ENCODE measurements at places on chromosomes 16 and 17.

DNA sequence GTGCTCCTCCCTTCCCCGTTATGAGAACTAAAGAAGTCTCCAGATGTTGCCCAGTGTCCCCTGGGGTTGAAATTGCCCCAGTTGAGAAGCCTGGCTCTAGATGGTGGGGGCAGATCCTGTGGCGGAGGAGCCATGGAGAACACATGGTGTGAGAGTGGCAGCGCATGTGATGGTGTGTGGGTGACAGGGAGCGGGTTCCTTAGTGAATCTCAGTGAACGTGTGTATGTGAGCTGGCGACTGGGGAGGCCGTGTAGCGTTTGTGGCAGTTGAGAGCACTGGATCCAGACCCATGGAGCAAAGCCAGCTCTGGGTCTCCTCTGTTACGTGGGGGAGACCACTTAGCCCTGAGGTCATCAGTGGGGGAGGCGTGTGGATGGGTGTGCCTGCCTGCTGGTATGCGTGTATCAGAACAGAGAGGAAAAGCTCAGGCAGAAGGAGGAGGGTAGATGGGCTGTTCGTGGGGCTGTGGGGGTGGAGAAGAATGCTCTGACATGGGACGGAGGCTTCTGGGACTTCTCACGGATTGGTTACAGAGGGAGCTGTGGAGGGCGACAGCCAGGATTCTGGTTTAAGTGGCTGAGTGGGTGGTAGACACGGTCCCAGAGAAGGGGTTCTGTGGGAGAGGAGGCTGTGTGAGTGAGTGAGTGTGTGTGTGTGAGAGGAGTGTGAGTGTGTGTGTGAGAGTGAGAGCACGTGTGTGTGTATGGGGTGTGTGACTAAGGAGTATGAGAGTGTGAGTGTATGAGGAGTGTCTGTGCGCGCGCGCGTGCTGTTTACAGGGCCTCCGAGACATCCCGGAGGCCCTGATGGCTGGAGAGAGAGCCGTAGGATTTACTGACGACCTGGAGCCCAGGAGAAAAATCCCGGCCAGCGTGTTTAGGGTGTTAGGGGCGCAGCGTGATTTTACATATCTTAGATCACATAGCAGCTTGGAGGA, 193.8 kb downstream of the SNX29 start:
- no peak for DNase-seq

DNA sequence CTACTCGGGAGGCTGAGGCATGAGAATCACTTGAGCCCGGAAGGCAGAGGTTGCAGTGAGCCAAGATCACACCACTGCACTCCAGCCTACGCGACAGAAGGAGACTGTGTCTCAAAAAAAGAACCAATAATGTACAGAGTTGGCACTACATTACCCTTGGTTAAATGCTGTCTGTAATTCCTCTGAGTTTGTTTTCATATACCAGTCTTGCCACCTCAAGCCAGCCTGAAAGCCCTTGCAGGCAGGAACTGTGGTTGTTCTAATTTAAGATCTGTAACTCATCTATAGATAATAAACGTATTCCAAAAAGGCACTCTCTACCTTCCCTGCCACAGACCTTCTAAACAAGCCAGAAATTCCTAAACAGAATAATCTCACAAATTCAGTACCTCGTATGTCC, 4.3 kb upstream of the KANSL1 start:
- DNase-seq = no peak

GRCh38 chr16:69243479-69243878, 56.5 kb downstream of the SNTB2 start:
- DNase-seq = no peak

DNA sequence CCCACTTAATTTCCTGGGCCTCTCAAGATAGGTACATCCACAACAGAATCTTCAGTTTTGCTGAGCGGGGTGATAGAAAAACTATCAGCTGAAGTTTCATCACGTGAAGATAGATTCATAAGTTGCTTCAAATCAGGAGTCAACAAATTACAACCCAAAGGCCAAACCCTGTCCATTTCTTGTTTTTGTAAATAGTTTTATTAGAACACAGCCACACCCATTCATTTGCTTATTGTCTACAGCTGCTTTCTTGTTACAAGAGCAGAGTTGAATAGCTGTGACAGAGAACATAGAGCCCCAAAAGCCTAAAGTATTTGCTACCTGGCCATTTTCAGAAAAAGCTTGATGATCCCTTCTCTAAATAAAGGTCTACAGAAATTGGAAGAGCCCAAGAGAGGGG, 300.1 kb upstream of the CDH5 start:
- no peak for DNase-seq

DNA sequence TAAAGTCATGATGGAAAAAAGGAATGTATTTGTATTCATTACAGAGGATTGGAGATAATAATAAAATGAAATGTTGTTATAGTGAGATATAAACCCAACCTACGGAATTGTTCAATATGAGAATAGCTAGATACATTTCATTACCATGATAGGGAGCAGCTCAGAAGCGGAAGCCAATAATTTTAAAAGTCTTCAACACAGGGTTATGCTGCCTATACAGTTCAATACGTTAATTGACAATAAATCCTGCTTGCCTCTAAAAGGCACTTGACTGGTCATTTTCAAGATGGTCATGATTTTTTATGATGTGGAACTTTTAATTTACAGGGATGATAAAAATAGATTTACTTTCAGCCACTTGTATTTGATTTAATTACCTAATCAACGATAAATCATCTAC, 506.8 kb downstream of the TMEM114 start:
- no peak for DNase-seq

- peak; percentile 73 for DNase-seq
These were observed 118.9 kb downstream of the AATF start for GRCh38 chr17:37067555-37068111.

GRCh38 chr16:8554881-8555280, 35.4 kb downstream of the TMEM114 start:
- DNase-seq = no peak

- no peak for DNase-seq
These were observed 155.9 kb downstream of the NTN1 start for GRCh38 chr17:9177212-9177611.

GRCh38 chr16:89895482-89896250, 22.3 kb downstream of the TCF25 start:
- DNase-seq = no peak

GRCh38 chr16:4383591-4384444, 12.2 kb downstream of the VASN start:
- no peak for DNase-seq

DNA sequence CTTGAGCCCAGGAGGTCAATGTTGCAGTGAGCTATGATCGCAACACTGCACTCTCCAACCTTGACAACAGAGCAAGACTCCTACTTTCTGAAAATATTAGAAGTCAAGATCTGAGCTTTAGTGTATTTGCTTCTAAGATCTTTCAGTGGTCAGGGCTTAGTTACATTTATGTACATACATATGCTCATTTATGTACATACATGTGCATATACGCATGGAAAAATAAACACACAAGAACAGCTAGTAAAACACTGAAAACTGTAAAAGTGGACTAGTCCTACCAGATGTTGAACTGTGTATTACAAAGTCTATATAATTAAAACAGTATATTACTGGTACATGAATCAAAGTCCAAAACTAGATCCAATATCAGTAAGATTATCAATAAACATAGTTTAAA, 28.3 kb downstream of the PTRH2 start:
- DNase-seq = no peak

DNA sequence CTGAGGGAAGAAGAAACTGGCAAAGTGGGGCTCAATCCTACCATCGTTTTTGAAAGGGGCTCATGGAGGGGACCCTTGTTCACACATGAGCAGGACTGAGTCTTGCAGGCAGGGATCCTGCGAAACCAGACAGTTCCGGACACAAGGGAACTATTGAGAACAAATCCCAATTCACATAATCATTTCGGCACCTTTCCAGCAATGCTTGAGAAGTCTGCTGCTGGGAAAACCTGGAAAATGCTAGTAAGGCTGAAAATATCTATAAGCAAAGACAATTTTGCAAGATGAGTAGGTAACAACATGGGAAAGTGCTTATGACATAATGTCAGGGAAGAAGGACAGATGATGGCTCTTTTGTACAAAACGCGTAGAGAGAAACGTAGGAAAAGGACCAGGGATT, 52.1 kb upstream of the BPTF start:
- no peak for DNase-seq

DNA sequence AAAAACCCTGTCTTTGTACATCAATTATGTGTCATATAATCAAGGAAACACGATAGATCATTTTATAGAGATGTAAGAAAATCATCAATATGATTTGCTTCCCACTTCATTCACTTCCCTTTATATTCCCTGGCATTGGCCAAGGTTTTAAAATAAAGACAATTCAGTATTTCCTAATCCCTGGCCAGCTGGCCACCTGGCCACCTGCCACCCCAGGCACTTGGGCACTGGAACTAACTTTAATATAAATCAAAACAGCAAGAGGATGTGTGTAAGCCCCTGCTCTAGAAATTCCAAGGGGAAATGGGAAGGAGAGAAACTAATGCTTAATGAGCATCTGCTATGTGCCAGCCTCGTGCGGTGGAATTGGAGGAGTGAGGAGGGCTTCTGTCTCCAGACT, 58.6 kb upstream of the TOB1 start:
- no peak for DNase-seq

DNA sequence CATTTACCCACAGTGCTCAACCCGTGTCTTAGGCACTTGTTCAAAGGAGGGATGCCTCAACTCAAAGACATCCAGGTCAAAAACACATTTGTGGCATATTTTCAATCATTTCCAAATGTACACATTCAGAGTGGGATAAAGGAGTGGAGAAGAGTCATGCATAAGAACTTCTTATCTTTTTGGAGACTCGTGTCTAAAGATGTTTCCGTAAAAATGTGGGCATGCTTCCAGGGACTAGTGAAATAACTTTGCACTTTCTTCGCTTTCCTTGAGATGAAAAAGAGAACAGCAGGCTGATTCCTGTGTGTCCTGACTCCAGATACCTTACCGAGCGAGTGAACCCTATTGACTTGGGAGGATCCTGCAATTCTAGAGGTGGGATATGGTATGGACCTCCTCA, 256.6 kb upstream of the KCNJ16 start:
- no peak for DNase-seq

- no peak for DNase-seq
These were observed 23.5 kb upstream of the ITGB4 start for GRCh38 chr17:75697651-75698291.

GRCh38 chr17:34991606-34992005, 11.3 kb downstream of the LIG3 start:
- DNase-seq = no peak

DNA sequence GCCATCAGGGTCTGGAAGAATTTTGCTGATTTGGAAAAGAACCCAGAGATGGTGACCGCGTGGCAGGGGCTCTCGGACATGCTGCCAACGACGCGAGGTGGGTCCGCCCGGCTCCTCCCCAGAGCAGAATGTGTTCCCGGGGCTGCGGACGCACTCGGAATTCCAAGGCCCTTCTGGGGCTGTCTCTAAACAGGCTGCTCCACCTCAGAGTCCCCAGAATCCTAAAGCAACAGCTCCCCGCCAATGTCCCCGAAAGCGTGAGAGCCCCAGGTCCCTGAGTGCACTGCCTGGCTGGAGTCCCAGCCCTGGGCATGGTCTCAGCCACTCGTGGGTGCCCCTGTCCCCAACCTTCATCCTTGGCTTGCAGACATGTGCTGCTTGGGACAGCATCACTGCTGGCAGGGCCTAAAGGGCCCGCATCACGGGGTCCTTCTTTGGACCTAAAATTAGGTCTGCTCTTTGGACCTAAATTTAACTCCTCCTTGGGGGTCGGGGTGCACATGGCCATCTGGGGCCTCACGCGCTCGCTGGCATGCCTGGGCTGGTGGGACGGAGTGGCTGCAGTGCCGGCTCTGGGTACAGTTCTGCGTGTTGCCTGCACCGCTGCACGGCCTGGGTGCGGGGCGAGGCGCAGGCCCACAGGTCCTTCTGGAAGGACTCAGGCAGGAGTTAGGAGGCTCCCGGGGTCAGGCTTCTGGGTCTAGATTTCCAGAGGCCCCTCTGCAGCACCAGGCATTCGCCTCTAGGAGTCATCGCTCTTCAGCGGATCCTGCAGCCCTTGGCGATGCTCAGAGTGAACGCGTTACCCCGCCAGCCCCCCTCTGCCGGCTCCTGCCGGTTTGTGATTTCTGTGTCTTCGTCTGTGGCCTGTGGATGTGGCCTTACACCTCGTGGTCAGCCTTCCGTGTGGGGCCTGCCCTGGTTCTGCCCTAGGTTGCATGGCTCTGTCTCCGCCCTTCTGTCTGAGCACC, 41.9 kb upstream of the CHMP6 start:
- no peak for DNase-seq

- no peak for DNase-seq
These were observed 140.4 kb downstream of the ENGASE start for GRCh38 chr17:79214940-79215604.

- no peak for DNase-seq
These were observed 55.3 kb upstream of the ERCC4 start for GRCh38 chr16:13864689-13865088.

- DNase-seq = no peak
These were observed 599 bp downstream of the RNF112 start for GRCh38 chr17:19411631-19412030.

- DNase-seq = no peak
These were observed 180.1 kb downstream of the PARN start for GRCh38 chr16:14449790-14450480.

GRCh38 chr17:10117581-10118001, 80.8 kb downstream of the GAS7 start:
- no peak for DNase-seq

DNA sequence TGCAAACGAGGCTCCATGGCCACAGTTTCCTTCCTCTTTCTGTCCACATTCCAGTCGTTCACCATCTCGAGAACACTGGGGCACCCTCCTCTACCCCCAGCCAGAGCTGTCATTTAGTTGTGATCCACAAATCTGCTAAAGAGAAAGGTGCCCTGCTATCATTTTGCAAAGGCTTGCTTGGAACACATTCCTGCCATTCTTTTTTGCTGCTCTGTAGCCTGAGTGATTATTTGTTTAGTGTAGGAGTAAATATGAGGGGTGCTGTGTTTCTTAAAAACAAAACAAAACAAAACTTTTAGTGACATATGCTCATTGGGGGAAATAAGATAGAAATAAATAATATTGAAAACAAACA, 166.7 kb downstream of the PRKCA start:
- no peak for DNase-seq

DNA sequence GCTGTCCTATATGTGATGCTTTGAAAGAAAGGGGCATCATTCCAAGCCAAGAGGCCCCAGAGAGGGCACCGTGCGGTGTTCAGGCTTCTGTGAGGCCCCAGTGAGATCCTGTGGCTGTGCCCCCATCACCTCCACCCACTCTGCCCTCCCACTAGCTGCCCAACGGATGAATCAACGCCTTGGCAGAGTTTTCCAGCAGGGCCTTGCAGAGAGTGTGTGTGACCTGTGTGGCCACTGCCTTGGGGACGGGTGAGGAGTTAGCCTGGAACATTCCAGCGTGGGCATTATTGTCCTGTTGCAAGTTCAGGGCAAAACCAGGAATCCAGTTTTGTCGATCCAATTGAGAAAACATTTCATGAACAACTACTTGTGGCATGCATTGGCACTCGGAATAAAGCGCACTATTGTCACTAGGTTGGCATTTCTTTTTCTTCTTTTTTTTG, 53.7 kb downstream of the SF3B3 start:
- DNase-seq = no peak

GRCh38 chr17:64497565-64498035, 746 bp upstream of the POLG2 start:
- no peak for DNase-seq

GRCh38 chr17:41588126-41588810, 1.6 kb upstream of the KRT14 start:
- no peak for DNase-seq
